ENCODE measurements at places on chromosomes 2 and 18. TPM values are rescaled to one million over a fixed set of nuclear protein-coding genes. Genes with fewer than 3 reads are reported as not detected.

DNA sequence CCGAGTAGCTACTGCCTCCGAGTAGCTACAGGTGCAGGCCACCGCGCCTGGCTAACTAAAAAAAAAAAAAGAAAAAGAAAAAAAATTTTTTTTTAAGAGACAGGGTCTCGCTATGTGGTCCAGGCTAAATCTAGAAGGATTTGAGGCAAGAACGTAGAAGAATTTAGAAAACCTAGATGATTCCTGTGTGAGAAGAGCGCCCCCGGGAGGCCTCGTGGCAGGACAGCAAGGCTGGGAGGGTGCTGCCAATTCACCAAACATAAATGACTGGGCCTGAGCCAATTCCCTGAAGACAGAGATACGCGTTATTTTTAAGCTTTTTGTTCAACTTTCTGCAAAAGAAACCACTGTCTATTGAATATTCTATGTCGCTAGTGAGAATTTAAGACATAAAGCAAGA lies 90.1 kb upstream of the TGFA start:
- DNase-seq, result no peak

- DNase-seq, result no peak
Observed at GRCh38 chr2:96575785-96576456, 39.4 kb downstream of the ARID5A start.

- DNase-seq, result no peak
Observed at GRCh38 chr2:224670203-224670602, 46.0 kb downstream of the CCDC195 start.

DNA sequence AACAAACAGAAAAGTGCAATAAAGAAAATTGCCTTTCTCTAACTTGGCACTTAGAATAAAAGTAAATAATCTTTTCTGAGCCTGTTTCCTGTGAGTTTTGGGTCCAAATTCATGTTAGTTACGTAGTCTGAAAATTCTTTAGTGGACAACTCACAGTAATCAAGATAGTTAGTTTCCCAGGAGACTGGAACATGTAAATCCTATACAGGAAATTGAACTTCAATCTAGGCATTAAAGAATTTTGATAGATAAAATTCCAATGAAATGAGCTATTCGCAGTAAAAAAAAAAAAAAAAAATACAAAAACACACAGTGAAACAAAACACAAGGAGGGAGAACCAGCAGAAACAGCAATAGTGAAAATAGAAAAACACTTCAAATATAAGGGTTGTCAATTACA lies 83.8 kb upstream of the REG3G start:
- no peak for DNase-seq

DNA sequence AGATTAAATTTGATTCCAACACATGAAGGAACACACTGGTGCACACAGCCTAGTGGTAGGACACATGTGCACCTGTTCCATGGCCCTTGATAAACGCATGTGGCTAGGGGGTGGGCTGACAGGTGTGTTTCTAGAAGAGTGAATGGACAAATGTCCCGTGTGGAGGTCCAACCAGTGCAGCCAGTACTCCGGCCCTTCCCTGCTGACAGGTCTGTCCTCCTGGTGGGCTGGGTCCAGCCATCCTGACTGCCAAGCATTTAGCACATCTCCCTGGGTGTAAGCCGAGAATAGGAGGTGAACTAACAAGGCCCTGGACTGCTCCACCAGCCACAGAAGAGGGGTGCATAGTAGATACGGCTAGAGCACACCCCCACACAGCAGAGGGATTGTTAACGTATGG lies 258.7 kb upstream of the RAB6C start:
- DNase-seq, result no peak

- DNase-seq, result no peak
Observed at GRCh38 chr2:137980459-137980858, 16.2 kb downstream of the HNMT start.

DNA sequence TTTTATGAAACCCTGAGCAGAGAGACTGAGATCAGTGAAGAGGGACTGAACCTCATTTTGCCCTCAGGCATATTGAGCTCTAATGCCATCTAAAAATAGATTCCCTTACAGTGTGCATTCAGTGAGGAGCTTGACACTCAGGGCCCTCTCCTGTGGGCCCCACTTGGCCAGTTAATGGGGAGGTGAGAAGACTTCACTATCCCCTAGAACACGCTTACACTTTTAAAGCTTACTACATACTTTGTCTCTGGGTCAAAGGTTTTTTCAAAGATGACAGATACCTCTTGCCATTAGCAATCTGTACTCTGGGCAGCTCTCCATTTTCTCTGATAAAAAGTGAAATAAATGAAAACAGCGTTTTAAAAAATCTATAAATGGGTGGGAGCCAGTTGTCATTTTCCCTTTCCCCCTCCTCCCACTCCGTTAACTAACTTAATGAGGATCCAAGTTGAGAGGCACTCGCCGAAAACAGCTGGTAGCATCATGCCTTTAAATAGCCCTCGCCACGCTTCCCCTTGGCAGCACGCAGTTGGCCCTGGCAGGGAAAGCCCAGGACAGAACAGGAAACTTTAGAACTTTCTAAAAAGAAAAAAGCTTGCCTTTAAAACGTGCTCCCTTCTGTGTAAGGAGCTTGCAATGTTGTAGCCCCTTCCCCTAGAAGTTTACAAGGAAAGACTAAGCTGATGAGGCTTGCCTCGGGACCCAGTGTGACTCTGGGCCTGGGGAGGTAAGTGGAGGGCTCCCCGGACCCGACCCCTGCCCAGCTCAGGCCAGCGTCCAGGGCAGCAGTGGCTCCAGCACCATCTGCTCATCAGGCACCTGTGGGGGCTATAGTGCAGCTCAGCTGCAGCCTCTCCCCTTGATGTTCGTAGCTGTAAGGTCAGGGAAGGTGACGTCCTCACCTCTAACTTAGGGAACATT lies 58.8 kb upstream of the FOSL2 start:
- no peak for DNase-seq

- peak; percentile 90 for DNase-seq
Observed at GRCh38 chr2:30266051-30266621, 34.8 kb downstream of the LBH start.

DNA sequence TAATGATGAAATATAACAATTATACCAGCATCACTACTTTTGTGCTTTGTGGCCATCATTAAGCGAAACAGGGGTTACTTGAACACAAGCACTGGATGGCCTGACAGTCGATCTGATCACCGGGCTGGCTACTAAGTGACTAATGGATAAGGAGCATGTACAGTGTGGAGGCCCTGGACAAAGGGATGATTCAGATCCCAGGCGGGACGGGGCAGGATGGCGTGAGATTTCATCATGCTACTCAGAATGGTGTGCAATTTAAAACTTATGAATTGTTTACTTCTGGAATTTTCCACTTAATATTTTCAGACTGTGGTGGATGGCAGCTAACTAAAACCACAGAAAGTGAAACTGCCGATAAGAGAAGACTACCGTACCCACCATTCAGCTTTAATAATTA lies 7.0 kb upstream of the CLIP4 start:
- no peak for DNase-seq

DNA sequence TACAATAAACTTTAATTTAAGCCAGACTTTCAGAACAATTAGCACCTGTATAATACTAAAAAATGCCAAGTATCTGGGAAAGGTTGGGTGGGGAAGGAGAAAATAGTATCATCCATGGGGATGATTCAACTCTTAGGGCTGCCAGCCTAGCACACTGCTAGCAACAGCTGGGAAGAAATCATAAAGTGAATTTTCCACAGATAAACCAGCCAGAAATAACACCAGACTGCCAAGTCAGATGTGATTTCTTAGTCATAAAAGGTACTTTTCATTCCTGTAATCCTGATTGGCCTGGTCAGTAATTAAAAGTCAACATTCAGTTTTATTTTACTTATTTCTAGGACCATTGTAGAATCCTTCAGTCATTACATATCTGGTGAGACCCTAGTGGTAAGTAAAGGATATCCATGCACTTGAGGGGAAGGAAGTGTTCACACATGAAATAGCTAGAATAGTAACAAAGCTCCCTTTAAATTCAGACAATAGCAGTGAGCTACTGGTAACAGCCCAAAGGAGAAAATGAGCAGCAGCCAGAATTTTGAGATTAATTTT lies 59.4 kb downstream of the LIMS1 start:
- no peak for DNase-seq

DNA sequence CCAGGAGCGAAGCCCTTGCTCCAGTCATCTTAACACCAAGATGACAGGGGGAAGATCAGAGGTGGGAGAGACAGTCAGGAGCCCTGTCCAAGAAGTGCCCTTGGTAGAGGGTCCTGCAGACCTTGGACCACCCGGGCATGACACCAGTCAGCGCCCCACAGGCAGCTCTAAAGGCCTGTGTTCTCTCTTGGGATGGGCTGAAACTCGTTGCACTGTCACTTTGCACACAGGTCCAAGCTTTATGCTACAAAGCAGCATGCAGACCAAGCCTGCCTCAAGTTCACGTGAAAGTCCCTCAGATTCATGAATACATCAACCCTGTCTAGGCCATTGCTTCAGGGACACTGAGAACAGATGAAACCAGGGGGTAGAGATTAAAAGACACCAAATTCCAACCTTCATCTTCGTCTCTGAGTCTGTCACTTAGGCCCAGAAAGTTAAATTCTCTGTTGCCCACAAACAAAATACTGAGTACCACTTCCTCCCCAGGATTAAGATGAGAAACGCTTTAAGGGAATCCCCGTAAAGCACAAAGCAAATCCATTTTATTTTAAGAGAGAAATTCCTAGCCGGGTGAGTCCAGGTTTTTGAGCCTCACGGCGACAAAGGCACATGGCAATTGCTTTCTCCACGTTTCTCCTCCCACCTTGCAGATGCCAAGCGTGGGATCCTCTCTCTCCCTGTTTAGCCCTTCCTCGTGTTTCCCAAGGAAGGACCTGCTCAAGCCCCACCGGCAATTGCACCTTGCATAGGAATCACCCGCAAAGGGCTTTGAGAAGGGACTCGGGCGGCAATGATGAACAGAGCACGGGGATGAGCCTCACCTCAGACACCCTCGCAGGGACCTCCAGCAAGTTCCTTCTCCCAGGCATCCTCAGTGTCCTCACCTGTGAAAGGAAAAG lies 75.0 kb upstream of the ID2 start:
- DNase-seq, result no peak

The GPBAR1 gene
- total RNA-seq, result 2.6 TPM

The MFSD6 gene
- total RNA-seq, result 110 TPM

The RFX8 gene
- total RNA-seq, result not detected

The SCG2 gene
- not detected for total RNA-seq

The NOL4 gene
- total RNA-seq, result 0.46 TPM

The MXD1 gene
- total RNA-seq, result 104 TPM

Data from spleen (tissue), 13 donors.